NAMALWA (cell line): ENCODE measurements at places on chromosomes 16 and 17.

DNA sequence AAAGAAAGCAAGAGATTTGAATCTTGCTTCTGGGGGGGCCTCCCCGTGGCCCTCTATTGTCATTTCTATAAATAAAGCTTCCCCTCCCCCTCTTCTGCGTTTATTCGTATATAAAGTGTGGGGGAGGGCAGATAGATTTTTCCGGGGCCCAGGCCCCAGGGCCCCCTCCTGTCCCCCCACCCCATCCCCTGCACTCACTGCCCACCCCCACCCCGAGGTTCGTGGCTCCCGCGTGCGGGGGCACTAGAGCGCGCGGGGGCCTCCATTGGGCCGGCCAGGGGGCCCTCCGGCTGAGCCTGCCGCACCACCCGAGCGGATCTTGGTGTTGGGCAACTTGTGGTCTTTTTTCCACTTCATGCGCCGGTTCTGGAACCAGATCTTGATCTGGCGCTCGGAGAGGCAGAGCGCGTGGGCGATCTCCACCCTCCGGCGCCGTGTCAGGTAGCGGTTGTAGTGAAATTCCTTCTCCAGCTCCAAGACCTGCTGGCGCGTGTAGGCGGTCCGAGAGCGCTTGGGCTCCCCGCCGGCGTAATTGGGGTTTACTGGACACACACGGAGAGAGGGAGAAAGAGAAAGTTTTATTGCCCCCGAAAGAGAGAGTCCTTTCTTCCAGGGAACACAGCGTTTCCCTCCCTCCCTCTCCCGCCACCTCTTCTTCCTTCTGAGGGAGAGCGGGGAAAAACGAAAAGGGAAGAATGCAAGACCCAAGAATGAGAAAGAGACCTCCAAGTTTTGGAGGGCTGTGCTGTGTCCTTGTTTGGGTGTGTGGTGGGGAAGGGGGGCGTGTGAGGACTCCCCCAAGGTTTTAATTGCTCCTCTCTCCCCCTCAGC is 1.5 kb downstream of the HOXB4 start:
- DNase-seq = no peak

DNA sequence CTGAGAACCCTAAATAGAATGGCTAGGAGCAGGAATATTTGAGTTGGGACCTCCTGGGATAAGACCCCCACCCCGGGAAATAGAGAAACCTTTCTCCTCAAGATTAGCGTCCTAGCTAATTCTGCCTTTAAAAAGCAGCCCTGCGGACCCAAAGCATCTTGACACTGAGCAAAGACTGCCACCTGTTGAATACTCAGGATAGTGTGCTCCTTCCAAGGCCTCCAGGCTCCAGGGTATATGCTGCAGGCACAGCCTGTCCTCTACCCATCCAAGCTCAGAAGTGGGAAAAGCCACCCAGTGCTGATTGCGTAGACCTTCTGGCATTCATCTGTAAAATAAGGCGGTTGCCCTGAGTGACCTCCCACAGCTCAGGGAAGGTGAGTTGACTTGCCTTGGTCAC is 456.2 kb upstream of the DYNLRB2 start:
- no peak for DNase-seq

- DNase-seq = no peak
Observed at GRCh38 chr17:44749076-44749979, 9.5 kb upstream of the ADAM11 start.

GRCh38 chr17:48575066-48575582 is 3.0 kb downstream of the HOXB4 start:
- no peak for DNase-seq

DNA sequence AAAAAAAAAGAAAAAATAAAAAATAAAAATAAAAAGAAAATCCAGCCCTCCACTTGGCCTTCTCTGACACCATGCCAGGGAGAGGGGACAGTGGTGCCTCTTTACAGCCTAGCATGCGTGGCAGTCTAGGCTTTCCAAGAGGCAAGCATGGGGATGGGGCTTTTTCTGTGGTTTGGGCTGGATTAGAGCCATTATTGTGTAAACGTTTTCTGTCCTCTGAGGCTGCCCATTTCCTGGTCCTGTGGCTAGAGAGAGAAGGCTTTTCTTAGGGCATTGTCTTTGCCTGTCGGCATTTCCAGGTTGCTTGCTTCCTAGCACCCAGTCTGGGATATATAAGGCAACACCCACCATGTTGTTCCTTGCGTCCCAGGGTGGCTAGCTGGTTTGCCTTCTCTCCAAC is 2.7 kb upstream of the DHRS7B start:
- DNase-seq = no peak

GRCh38 chr17:75144816-75145512 is 9.3 kb downstream of the JPT1 start:
- no peak for DNase-seq
